Tongue (tissue), 3 donors: ENCODE measurements at places on chromosomes 6 and 20. TPM values are rescaled to one million over a fixed set of nuclear protein-coding genes. Genes with fewer than 3 reads are reported as not detected.

- no peak for DNase-seq
Observed at GRCh38 chr6:140051521-140052512, 677.4 kb upstream of the CITED2 start.

GRCh38 chr20:37786043-37786442 lies 92.2 kb downstream of the CTNNBL1 start:
- DNase-seq, result no peak

DNA sequence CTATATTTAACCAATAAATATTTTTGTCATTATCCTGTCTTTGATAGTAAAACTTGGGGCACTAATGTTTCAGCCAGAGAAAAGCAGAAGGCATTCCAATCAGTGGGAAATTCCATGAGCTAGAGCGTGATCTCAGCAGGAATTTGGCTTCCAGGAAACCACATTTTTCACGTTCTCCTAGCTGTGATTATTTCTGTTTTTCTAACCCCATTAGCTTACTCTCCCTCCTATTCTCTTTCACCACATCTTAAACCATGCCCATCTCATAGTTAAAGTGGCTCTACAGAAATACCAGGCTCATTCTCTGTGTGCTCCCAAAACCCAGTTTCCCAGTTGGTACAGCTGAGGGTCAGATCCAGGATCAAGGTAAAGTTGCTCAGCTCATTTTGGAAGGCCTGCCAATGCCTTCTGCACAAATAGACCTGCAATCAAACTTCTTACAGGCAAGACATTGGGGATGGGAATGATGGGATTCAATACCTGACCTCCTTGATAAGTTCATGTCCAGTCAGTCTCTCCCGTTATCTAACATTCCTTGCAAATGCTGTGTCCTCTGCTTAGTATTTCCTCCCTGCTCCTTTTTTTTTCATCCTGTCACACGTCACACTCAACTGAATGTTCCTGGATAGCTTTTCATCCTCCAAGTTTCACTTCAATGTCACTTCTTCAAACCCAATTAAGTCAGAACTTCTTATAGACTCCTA lies 33.1 kb upstream of the TMEM30A start:
- no peak for DNase-seq

- peak; percentile 16 for DNase-seq
Observed at GRCh38 chr20:24863356-24863755, 85.7 kb upstream of the CST7 start.

Gene PRKN
- 7.0 TPM for total RNA-seq
